ENCODE measurements at places on chromosomes 3 and 15. TPM values are rescaled to one million over a fixed set of nuclear protein-coding genes. Genes with fewer than 3 reads are reported as not detected.

MRPL46 gene
- 46.9 TPM for total RNA-seq

DNA sequence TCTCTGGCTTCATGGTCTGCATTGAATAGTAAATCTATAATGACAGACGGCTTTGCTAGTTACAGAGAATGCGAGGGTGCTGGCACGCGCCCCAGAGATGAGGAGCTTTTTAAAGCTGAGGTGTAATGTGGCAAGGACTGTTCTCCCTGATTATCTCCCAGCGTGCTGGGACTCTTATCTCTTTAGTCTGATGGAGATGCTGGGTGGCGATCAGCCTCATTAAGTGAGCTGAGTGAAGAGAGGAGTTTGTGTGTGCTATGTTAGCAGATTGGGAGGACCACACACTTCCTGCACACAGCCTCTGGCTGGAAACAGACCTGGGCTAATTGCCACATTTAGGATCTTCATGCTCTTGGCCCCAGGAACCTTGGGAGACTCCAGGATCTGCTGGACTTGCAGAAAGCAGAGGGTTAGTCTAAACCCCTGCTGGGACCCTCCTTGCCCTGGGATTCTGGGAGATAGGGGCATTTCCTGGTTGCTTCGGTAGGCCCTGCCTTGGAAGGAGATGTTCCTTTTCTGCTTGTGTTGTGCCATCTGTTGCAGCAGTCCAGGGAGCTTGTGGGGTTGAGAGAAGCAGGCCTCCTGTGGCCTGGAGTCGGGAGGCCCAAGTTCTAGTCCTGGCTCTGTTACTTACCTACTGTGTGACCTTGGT, 15.0 kb downstream of the PDIA5 start:
- DNase-seq, result no peak

TGM5 gene
- total RNA-seq, result not detected

DNA sequence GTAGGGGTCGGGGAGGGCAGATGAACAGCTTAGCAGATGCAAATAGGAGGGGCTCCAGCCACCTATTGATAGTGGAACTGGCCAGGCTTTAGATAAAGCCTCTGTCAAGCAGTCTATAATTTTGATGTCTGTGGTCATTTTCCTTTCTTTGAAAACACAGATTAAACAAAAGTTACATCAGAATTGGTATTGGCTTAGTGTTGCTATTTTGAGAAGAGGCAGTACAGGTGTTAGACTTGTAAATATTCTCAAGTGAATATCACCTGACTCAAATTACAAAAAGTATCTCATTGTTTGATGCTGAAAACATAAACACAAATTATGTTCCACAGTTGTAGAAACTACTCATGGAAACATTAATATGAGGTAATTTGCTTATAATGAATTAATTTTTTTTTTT, 18.1 kb downstream of the GHRL start:
- no peak for DNase-seq

DNA sequence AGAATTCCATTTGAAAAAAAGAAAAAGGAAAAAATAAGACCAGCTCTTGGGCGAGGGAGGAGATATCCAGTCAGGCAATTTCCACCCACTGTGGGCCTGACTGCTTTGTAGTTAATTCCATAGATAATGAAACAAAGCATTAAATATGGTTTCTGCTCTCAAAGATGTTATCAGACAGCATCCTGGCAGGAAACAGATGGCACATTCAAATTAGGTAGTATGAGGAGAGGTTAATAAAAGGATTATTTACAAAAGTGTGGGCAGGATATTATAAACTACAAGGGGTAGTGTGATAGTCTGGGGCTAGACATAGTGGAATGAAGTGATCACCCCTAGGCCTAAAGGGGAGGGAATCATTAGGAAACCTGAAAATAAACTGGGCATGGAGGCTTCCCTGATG, 193.2 kb downstream of the CLSTN2 start:
- peak; percentile 47 for DNase-seq

DNA sequence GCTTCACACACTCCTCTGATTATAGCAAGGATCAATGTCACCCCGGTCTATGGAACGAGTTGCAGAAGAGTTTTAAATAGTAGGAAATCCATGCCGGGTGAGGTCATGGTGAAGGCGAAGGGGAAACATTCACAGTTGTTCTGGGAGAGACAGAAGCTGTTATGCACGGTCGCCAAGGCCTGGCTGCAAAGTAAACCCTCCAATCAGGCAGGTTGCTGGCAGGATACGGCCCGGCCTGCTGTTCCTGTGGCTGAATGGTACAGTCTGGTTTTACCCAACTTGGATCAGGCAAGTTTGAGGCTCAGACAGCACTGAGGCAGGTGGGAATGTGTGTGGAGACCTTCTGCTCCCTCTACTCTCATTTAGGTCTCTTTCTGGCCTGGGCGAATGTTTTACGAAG, 45.3 kb upstream of the ATP2B2 start:
- DNase-seq, result no peak

DNA sequence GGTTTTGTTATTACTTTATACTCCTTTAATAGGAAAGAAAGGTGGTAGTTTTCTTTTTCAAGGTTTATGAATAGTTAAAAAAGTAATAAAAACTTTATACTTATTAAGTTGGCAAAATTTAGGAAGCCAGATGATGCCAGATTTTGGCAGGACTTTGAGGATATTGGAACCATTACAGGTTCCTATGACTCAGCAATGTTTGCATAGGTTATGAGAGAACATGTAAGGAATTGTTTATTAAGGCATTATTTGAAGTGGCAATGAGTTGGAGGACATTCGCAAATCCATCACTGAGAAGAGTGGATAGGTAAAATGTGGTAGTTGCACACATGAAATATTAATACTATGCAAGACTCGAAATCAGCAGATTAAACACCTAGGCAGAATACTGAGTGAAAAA, 29.9 kb downstream of the CDAN1 start:
- DNase-seq, result no peak
